ENCODE measurements at places on chromosomes 3 and 15. TPM values are rescaled to one million over a fixed set of nuclear protein-coding genes. Genes with fewer than 3 reads are reported as not detected.

GRCh38 chr15:89139613-89140499, 51.6 kb downstream of the ABHD2 start:
- no peaks in the 10 kb centered on the region for H3K27me3 ChIP-seq
- H3K4me3 ChIP-seq, result no peak overlapping the region
- peaks cover 62% of the 10 kb centered on the region for H3K4me1 ChIP-seq
- DNase-seq, result no peak
- peaks cover 3% of the 10 kb centered on the region for H3K36me3 ChIP-seq
- H3K27ac ChIP-seq, result peak overlapping the region; percentile 95

DNA sequence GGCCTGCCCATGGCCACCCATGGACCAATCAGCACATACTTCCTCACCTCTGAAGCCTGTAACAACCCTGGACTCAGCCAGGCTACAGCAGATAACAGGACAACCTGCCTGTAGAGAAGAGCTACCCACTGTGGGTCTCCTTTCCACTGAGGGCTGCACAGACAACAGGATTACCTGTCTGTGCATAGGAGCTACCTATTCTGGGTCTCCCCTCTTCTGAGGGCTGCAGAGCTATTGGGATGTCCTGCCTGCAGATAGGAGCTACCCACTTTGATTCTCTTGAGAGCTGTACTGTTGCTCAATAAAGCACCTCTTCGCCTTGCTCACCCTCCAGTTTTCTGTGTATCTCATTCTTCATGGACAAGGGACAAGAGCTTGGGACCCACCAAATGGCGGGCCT, 23.8 kb upstream of the CHST2 start:
- no peak overlapping the region for H3K4me3 ChIP-seq
- H3K27ac ChIP-seq, result no peak overlapping the region
- no peaks in the 10 kb centered on the region for H3K4me1 ChIP-seq
- no peaks in the 10 kb centered on the region for H3K27me3 ChIP-seq

DNA sequence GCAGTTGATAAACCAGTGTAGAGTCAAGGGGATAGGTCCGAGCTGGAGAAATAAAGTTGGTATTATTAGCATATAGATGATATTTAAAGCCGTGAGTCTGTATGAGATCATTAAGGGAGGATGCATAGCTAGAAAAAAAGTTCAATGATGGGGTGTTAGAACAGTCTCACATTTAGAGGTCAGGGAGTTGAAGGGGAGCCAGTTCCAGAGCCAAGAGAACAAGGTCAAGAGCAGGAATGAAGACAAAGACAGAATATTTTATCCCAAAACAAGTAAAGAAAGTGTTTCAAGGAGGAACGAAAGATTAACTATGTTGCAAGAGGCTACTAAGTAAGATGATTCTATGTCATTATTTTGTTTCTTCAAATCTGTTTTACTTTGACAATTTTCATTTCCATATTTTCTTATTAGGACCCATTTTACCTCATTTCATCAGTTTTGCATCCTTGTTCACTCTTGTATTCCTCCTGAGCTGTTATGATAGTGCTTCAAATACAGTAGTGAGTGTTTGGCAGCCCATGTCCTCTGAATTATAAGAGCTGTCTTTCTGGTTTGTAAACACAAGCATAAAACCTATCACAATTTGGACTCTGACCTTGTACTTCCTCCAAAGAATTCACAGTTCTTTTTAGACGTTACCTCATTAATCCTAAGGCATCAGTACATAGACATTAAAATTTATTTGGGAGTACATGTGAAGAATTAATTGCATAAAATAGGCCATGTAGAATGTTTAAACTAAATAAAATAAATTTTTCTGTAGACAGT, 695.7 kb upstream of the NECTIN3 start:
- no peaks in the 10 kb centered on the region for H3K4me1 ChIP-seq
- no peaks in the 10 kb centered on the region for H3K36me3 ChIP-seq
- no peak overlapping the region for H3K27ac ChIP-seq
- DNase-seq, result no peak
- H3K27me3 ChIP-seq, result no peaks in the 10 kb centered on the region

DNA sequence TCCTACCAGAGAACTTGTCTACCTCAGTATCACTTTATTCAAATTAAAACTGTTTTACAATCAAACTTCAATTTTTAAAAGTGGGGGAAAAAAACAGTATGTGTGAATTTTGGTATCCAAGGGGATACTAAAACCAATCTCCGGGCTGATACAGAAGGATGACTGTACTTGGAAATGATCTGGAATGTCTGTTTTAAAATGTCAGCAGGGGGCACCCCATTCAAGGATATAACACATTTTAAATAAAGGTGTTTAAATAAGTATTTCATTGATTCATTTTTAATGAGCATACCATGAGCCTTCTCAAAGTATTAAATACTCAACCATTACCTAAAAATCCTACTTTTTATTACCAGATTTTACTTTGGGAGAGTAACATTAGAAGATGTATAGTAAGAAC, 67.9 kb downstream of the ULK4 start:
- H3K4me3 ChIP-seq, result no peak overlapping the region
- H3K4me1 ChIP-seq, result no peaks in the 10 kb centered on the region
- no peaks in the 10 kb centered on the region for H3K36me3 ChIP-seq
- no peak overlapping the region for H3K27ac ChIP-seq
- no peaks in the 10 kb centered on the region for H3K27me3 ChIP-seq

DNA sequence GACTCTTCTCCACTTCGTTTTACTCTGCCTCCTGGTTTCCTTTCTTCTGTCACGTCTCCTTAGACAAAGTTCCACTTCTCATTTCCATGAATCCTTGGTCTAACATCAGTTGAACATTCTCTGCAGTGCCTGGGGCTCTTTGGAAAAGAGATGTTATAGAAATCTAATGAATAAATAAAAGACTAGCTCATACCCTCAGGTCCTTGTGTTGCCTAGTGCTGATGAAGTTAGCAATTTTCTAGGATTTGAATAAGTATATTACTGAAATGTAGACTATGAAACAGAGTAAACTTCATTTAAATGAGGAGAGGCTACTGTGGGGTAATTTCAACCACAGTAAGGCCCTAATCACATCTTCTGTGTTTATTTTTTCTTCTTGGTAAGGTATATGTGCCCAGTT, 146.9 kb upstream of the CADPS start:
- no peak overlapping the region for H3K4me3 ChIP-seq
- no peaks in the 10 kb centered on the region for H3K27me3 ChIP-seq
- H3K36me3 ChIP-seq, result no peaks in the 10 kb centered on the region
- H3K27ac ChIP-seq, result no peak overlapping the region

GOLGA8J gene
- total RNA-seq, result 1.2 TPM

GRCh38 chr3:46289551-46289950, 47.3 kb downstream of the CCR3 start:
- no peak for DNase-seq
- H3K4me3 ChIP-seq, result no peak overlapping the region
- no peaks in the 10 kb centered on the region for H3K27me3 ChIP-seq
- H3K4me1 ChIP-seq, result no peaks in the 10 kb centered on the region

CLDN1 gene
- total RNA-seq, result 0.21 TPM

- no peaks in the 10 kb centered on the region for H3K36me3 ChIP-seq
- no peak for DNase-seq
- no peaks in the 10 kb centered on the region for H3K27me3 ChIP-seq
- H3K4me3 ChIP-seq, result no peak overlapping the region
Measured at GRCh38 chr3:173733029-173733652, 335.6 kb downstream of the NLGN1 start.

GPR171 gene
- total RNA-seq, result not detected

ATRIP gene
- total RNA-seq, result 8.3 TPM

NAALADL2 gene
- total RNA-seq, result 21.0 TPM

- no peak overlapping the region for H3K27ac ChIP-seq
- no peak overlapping the region for H3K4me3 ChIP-seq
- H3K4me1 ChIP-seq, result no peaks in the 10 kb centered on the region
- H3K36me3 ChIP-seq, result no peaks in the 10 kb centered on the region
- no peaks in the 10 kb centered on the region for H3K27me3 ChIP-seq
Measured at GRCh38 chr15:39230205-39230907, 350.5 kb upstream of the THBS1 start.

GUCA1C gene
- total RNA-seq, result not detected

DNA sequence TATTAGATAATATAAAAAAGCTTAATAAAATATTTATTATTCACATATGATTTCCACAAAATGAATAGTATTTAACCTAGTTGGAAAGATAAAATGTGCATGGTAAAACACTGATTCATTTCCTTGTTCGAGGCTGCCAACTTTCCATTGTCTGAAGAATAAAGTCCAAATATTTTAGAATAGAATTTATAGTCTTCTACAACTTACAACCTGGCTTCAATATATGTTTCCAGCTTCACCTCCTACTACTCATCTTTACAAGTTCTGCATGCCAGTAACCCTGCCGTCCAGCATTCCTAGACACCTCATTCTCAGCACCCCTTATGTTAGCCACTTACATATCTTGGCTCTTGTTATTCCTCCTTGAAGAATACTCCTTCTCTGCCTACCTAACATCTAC, 244.5 kb downstream of the FGF12 start:
- H3K27ac ChIP-seq, result no peak overlapping the region
- H3K4me1 ChIP-seq, result no peaks in the 10 kb centered on the region
- no peaks in the 10 kb centered on the region for H3K27me3 ChIP-seq
- DNase-seq, result no peak
- no peaks in the 10 kb centered on the region for H3K36me3 ChIP-seq

STIMATE gene
- total RNA-seq, result 45.2 TPM

ABTB1 gene
- 78.7 TPM for total RNA-seq

CCDC66 gene
- 11.0 TPM for total RNA-seq

DNA sequence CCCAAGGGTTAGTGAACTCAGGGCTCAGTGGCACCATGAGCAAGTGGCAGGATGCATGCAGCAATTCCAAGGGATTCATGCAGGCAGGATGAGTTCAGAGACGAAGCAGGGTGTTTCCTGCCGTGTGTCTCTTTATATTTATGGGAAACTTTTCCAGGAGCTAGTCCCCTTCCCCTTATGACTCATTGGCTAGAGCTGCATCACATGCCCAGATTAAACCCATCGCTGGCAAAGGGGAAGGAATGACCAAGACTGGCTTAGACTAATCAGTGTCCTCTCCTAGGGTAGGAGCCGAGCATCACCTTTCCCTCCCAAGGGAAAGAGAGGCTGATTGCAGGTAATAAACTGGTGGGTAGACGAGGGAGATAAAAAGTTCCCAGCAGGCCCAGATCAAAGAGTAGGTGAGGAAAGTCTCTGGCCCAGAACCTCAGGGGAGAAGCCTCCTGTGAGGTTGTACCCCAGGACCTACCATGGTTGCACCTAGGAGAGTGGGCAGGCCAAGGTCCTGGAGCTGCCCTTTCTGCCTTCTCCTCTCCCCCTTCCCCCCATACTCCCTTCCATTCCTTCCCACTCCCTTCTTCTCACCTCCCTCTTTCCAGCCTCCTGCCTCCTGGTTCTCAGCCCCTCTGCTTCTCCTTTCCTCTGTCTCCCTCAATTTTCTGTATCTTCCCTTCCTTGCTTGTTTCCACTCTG, 67.8 kb upstream of the ITGA11 start:
- no peak overlapping the region for H3K4me3 ChIP-seq
- H3K36me3 ChIP-seq, result no peaks in the 10 kb centered on the region
- no peak for DNase-seq
- no peak overlapping the region for H3K27ac ChIP-seq
- peaks cover 6% of the 10 kb centered on the region for H3K4me1 ChIP-seq
- H3K27me3 ChIP-seq, result no peaks in the 10 kb centered on the region

SGO1 gene
- not detected for total RNA-seq

GRCh38 chr3:14536837-14537589, 3.1 kb downstream of the GRIP2 start:
- H3K36me3 ChIP-seq, result no peaks in the 10 kb centered on the region
- H3K27ac ChIP-seq, result no peak overlapping the region
- peaks cover 21% of the 10 kb centered on the region for H3K4me1 ChIP-seq
- no peak for DNase-seq
- H3K27me3 ChIP-seq, result no peaks in the 10 kb centered on the region

GRCh38 chr3:17349093-17349492, 393.3 kb downstream of the TBC1D5 start:
- H3K27me3 ChIP-seq, result no peaks in the 10 kb centered on the region
- H3K36me3 ChIP-seq, result no peaks in the 10 kb centered on the region
- no peak for DNase-seq
- no peak overlapping the region for H3K4me3 ChIP-seq
- no peaks in the 10 kb centered on the region for H3K4me1 ChIP-seq
- H3K27ac ChIP-seq, result no peak overlapping the region

DNA sequence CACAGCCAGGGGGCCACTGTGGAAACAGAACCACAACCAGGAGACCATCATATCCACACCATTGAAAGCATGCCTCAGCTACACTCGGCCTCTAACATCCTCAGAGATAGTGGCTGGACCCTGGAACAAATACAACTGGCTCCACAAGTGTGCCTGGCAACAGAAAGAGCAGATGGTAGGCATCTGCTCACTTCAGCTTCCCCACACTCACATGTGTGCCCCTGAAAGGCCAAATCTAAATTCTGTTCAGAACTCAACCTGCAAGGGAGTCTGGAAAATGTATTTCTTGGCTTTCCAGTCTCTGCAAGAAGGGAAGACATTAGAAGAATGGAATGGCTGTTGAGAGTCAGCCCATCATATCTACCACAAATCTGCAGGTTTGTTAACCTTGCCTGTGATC, 54.7 kb upstream of the CTNNB1 start:
- no peak for DNase-seq
- H3K27me3 ChIP-seq, result no peaks in the 10 kb centered on the region
- no peak overlapping the region for H3K27ac ChIP-seq
- no peaks in the 10 kb centered on the region for H3K4me1 ChIP-seq
- no peak overlapping the region for H3K4me3 ChIP-seq
- no peaks in the 10 kb centered on the region for H3K36me3 ChIP-seq

RTP1 gene
- 0.27 TPM for total RNA-seq

IL17RC gene
- total RNA-seq, result 52.2 TPM

SPINT1 gene
- total RNA-seq, result 4.8 TPM

DNA sequence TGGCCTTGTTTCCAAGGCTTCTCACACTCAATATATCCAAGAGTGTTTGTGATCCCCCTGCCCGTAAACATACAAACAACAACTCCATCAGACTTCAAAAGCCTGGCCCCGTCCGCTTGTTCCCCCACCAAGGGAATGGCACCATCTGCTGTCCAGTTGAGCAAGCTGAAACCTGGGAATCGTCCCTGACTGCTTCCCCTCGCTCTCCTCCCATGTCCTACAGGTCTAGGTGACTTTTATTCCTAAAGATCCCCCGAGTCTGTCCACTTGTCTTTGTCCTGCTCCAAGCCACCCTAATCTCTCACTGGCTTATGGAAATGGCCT, 27.9 kb upstream of the FAM174B start:
- H3K27ac ChIP-seq, result no peak overlapping the region
- H3K4me1 ChIP-seq, result peaks cover 2% of the 10 kb centered on the region
- no peaks in the 10 kb centered on the region for H3K36me3 ChIP-seq
- DNase-seq, result no peak
- no peak overlapping the region for H3K4me3 ChIP-seq

DNA sequence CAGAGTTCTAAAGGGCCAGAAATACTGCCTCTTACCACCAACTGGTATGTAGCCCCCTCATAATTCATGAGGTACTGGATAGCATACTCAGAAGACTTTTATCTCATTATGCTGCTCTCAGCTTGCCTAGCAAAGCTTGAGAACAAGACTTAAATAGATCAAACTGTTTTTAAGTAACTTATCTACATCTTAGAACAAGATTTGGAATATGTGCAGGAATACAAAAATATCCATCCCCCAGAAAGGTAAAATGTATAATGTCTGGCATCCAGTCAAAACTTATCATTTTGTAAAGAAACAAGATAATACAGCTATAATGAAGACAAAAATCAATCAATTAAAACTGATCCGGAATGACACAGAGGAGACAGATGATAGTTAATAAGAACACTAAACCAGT, 400.4 kb upstream of the TGFBR2 start:
- no peak for DNase-seq
- H3K27ac ChIP-seq, result no peak overlapping the region
- H3K4me3 ChIP-seq, result no peak overlapping the region
- no peaks in the 10 kb centered on the region for H3K36me3 ChIP-seq
- no peaks in the 10 kb centered on the region for H3K27me3 ChIP-seq
